Nasal cavity respiratory epithelium epithelial cell of viscerocranial mucosa (primary cell): ENCODE measurements at places on chromosomes 4 and X. TPM values are rescaled to one million over a fixed set of nuclear protein-coding genes. Genes with fewer than 3 reads are reported as not detected.

The HSFX4 gene
- total RNA-seq = not detected in 2 replicates

The ZNF275 gene
- 5.8 and 13.5 TPM in 2 replicates for total RNA-seq

The HEPH gene
- 0.14 and 0.34 TPM in 2 replicates for total RNA-seq

The RAB41 gene
- total RNA-seq = not detected in 2 replicates

The SLC2A9 gene
- 37.6 and 78.7 TPM in 2 replicates for total RNA-seq

The MAGEA3 gene
- not detected in 2 replicates for total RNA-seq

The SMIM10 gene
- total RNA-seq = 0.07 TPM in 1 of 2 replicates, not detected in the other

The KIT gene
- total RNA-seq = under 0.01 and 0.07 TPM in 2 replicates

The SH3TC1 gene
- total RNA-seq = 23.6 and 65.5 TPM in 2 replicates

The S100G gene
- not detected in 2 replicates for total RNA-seq

The SUPT20HL2 gene
- not detected in 2 replicates for total RNA-seq

The KCNE5 gene
- under 0.01 and 0.07 TPM in 2 replicates for total RNA-seq

The ZNF157 gene
- total RNA-seq = under 0.01 and 0.07 TPM in 2 replicates

The POLA1 gene
- 7.5 and 10.8 TPM in 2 replicates for total RNA-seq

The TENT5D gene
- total RNA-seq = under 0.01 TPM in 1 of 2 replicates, not detected in the other

The CLCN5 gene
- 12.0 and 13.7 TPM in 2 replicates for total RNA-seq

The OR13H1 gene
- total RNA-seq = not detected in 2 replicates

The MAGEC3 gene
- not detected in 2 replicates for total RNA-seq

The ERCC6L gene
- under 0.01 and 0.07 TPM in 2 replicates for total RNA-seq

The IBSP gene
- not detected in 2 replicates for total RNA-seq

The RAB39B gene
- 0.07 and 1.0 TPM in 2 replicates for total RNA-seq

The TBL1X gene
- 20.8 and 36.3 TPM in 2 replicates for total RNA-seq

The TKTL2 gene
- not detected in 2 replicates for total RNA-seq

The TMEM184C gene
- 46.8 and 74.6 TPM in 2 replicates for total RNA-seq

The AR gene
- 0.07 TPM in 1 of 2 replicates, not detected in the other for total RNA-seq

The GRPR gene
- not detected in 2 replicates for total RNA-seq

The BGN gene
- 0.21 TPM in 1 of 2 replicates, not detected in the other for total RNA-seq

The STBD1 gene
- total RNA-seq = 8.9 and 14.0 TPM in 2 replicates

The S100P gene
- 19.9 and 208 TPM in 2 replicates for total RNA-seq

The LRAT gene
- 3.1 and 18.8 TPM in 2 replicates for total RNA-seq

The SRPX gene
- 3.8 and 30.5 TPM in 2 replicates for total RNA-seq

The RADX gene
- total RNA-seq = 2.7 and 3.0 TPM in 2 replicates

The ABLIM2 gene
- total RNA-seq = 1.9 and 3.4 TPM in 2 replicates

The BBS12 gene
- 4.4 and 4.9 TPM in 2 replicates for total RNA-seq

The ABCG2 gene
- 0.21 and 0.68 TPM in 2 replicates for total RNA-seq

The AFM gene
- not detected in 2 replicates for total RNA-seq

The MMAA gene
- total RNA-seq = 4.4 and 9.1 TPM in 2 replicates

The PAGE2B gene
- not detected in 2 replicates for total RNA-seq

The NEUROG2 gene
- total RNA-seq = not detected in 2 replicates

The MTMR8 gene
- total RNA-seq = 0.68 and 1.1 TPM in 2 replicates

The SERTM2 gene
- not detected in 2 replicates for total RNA-seq

The BEND4 gene
- not detected in 2 replicates for total RNA-seq

The SPATA4 gene
- total RNA-seq = under 0.01 and 0.14 TPM in 2 replicates

The TLL1 gene
- total RNA-seq = 0.50 and 1.0 TPM in 2 replicates

The PRDM8 gene
- total RNA-seq = 0.36 and 0.68 TPM in 2 replicates

The ZNF630 gene
- total RNA-seq = 1.4 and 3.6 TPM in 2 replicates

The TGIF2LX gene
- total RNA-seq = not detected in 2 replicates

The TMEM35A gene
- total RNA-seq = 0.14 TPM in 1 of 2 replicates, not detected in the other

The ADH7 gene
- 3.8 and 33.0 TPM in 2 replicates for total RNA-seq

The WDR1 gene
- 320 and 323 TPM in 2 replicates for total RNA-seq

The PCYT1B gene
- total RNA-seq = 0.21 and 0.34 TPM in 2 replicates

The SAP30 gene
- 5.1 and 11.5 TPM in 2 replicates for total RNA-seq

The PRR32 gene
- total RNA-seq = not detected in 2 replicates

The SPIN2A gene
- under 0.01 and 0.14 TPM in 2 replicates for total RNA-seq
